ENCODE measurements at places on chromosomes 13 and 19.

GRCh38 chr13:37531049-37531448 lies 67.5 kb downstream of the POSTN start:
- no peak for DNase-seq

- DNase-seq, result no peak
These were observed 13.2 kb upstream of the URI1 start for GRCh38 chr19:29928831-29929230.

- no peak for DNase-seq
These were observed 118.4 kb upstream of the SLC7A1 start for GRCh38 chr13:29713839-29714238.

DNA sequence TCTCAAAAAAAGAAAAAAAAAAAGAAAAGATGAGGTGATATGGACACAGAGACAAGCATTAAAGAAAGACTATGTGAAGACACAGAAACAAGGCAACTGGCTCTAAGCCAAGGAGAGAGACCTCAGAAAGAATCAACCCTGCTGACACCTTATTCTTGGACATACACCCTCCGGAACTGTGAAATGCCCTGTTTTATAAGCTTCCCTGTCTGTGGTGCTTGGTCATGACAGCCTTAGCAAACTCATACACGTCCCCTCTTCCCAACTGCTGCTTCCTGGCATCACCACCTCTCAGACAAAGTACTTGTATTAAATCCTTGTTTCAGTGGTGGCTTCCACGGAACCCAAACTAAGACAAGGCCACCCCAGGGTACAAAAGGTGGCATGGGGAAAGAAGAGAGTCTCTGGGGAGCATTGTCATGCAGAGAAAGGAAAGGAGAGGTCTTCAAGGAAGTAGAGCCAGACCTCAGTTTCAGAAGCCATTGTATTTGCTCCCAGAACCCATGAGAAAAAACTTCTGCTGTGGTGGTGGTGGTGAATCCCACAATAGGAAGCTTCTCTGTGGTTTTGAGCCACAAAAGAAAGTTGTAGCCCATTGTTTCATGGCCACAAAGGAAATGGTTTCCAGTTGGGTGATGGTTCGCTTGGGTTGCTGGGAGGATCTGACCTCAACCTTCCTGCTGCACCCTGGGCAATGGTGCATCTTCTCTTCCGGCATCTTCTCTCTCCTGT lies 16.3 kb upstream of the TSPAN16 start:
- no peak for DNase-seq

GRCh38 chr13:95788100-95788463 lies 111.1 kb downstream of the DNAJC3 start:
- DNase-seq, result no peak

- no peak for DNase-seq
These were observed 463.5 kb downstream of the GPC6 start for GRCh38 chr13:93690139-93690538.

- DNase-seq, result no peak
These were observed 1.5 kb upstream of the SPART start for GRCh38 chr13:36347531-36348210.

DNA sequence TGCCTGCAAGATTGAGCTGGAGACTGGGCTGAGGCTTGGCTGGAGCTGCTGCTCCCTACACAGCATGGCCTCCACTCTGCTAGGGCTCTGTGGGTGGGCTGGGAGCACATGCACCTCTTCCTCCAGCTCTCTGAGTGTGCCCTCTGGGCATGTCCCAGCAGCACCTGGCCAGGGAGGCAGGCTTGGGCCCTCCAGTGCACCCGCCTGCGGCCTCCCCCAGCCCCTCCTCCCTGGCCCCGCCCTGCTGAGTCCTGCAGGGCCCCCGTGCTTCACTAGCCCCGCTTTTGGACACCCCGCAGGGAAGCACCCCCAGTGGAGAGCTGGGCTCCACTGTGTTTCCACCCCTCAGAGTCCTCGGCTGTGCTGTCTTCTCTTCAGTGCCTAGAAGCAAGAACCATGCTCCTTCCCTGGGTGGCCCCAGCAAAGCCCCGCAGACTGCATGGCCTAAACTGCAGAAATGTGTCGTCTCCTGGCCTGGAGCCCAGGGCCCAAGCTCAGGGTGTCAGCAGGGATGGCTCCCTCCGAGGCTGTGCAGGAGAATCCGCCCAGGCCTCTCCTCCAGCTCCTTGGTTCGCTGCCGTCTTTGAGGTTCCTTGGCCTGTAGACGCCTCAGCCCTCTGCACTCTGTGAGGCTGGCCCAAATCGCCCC lies 5.0 kb upstream of the TEX29 start:
- DNase-seq, result no peak

- DNase-seq, result no peak
These were observed 120.2 kb downstream of the UBL3 start for GRCh38 chr13:29730253-29730652.

DNA sequence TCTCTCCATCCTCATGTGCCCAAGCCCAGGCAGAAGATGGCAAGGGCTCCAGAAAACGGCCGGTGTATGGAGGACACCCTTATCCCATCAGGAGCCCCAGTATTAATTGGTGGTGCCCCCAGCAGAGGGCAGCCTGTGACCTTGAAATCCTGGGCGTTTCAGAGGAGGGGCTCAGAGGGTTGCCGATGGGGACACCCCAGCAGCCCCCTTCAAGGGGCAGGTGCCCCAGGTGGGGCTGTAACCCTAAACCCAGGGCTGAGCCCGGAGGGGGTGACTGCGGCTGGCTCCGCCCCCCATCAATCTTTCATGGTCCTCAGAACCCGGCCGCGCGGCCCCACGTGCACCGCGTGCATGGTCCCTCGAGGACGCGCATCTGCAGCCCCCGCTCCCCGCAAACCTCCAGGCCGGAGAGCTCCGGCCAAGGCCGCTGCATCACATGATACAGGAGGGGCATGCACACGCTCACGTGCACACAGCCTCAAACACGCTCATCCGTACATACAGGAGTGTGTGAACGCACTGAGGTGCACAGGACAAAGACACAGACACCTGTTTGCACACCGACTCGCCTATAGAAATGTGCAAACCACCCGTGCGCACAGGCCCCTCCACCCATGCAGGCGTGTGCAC lies 949 bp downstream of the RAB3A start:
- no peak for DNase-seq

All from T-helper 2 cell (primary cell).